ENCODE measurements at places on chromosomes 2 and 18.

DNA sequence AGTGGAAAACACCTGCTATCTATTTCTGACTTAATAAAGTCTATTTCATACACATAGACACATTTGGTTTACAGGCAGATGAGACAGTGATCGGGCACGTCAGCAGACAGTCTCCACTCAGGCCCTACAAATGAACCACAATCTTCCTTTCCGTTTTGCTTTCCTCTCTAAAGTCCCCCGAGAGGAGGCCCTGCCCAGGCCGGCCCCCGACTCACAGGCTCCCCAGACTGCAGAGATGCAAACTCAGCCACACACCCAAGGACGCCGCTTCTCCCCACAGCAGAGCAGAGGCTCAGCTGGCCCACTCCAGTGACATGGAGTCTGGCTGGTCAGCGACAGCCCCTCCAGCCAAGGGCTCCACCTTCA is 9.3 kb upstream of the MTERF4 start:
- DNase-seq, result no peak

DNA sequence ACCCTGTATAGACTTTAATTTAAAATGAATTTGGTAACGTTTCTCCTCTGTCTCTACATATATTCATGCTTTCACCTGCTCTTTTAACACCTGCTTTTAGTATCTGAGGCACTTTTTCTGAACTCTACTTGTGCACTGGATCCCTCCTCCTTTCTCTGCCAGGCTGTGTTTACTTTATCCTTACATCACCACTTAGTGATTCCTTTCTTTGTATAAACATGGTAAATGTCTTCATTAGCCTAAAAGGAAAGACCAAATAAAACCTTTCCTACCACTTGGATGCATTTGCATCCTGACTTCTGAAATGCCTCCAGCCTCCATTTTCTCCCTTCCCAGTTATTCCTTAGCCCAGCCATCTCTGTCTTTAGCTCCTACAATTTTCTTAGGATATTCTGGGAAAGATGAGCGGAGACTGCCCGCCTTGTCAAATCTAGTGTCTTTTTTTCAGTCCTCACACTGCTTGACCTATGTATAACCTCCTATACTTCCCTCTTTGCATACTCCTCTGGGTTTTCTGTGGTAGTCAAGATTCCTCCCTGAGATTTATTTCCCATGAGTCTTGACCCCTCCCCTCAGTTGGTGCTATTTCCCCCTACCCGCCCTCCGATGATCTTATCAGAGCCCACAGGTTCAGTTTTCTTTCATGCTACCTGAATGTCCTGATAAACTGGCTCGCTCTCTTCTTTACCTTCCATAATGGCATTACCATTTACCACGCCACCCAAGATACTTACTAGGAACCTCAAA is 44.8 kb downstream of the REL start:
- no peak for DNase-seq

DNA sequence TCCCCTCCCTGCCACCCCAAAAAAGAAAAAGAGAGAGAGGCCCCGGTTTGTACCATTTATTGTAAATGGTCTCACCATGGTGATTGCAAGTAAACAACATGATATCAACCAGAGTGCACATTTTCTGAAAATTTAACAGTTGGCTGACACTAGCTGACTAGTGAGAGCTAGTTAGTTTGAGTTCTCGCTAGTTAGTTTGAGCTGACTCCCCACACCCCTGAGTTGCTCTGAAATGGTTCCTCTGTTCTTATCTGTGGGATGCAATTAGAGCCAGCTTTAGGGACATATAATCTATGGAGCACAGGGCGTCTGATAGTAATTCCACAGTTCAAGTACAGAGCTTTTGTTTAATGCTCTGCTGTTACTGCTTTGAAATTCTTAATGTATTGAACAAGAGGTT is 13.1 kb downstream of the CASP10 start:
- no peak for DNase-seq

DNA sequence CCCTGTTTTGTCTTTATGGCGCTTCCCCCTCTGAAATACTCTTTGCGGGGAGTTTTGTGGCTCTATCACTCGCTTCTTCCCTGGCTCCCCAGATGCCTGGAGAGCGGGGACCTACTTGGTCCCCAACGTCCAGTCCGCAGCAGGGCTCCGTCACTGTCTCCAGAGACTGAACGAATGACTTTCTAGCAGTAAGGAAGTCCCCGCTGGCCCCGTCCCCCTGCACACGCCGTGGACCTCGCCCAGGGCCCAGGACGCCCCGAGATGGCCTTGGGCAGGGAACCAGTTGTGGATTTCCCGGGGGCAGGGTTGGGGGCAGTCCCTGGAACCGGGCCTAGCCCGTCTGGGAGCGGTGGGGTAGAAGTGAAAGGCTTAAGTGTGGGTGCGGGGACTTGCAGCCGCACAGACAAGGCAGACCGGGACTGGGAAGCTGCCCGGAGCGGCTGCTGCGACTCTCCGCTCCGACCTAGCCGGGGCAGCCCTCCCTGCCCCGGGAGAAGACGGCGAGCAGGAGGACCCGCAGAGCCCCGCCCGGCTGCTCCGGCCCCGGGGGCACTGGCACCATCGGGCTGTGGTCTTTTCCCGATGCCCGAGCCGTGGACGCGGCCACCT is 821 bp upstream of the EPHA4 start:
- DNase-seq, result peak; percentile 48

GRCh38 chr2:124264551-124265091 is 239.5 kb downstream of the CNTNAP5 start:
- DNase-seq, result no peak

DNA sequence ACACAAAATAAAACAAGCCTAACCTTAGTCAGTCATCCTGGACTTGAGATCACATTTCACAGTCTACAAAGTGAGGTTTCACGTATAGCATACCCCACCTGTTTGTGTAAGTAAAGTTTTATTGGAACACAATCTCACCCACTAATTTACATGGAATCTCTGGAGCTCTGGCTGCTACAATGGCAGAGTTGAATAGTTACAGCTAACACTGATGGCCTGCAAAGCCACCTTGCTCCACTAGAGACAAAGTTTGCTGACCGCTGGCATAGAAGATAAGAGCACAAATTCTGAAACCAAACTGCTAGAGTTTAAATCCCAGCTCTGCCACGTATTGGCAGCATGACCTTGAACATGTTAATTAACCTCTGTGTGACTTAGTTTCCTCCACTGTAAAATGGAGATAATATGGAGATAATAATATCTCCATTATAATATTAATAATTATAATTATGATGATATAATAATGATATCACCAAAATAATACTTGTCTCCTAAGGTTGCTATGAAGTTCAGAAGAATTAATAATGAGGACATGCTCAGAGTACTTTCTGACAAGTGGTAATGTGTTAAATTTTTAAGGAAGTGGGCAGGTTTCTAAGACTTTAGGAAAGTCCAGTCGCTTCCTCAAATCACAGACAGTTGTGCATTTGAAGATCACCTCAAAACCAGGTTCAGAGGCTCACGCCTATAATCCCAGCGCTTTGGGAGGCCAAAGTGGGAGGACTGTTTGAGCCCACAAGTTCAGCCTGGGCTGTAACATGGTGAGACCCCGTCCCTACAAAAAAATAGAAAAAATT is 204.6 kb downstream of the SH3RF3 start:
- DNase-seq, result no peak

GRCh38 chr18:52903857-52904256 is 563.9 kb downstream of the DCC start:
- no peak for DNase-seq

DNA sequence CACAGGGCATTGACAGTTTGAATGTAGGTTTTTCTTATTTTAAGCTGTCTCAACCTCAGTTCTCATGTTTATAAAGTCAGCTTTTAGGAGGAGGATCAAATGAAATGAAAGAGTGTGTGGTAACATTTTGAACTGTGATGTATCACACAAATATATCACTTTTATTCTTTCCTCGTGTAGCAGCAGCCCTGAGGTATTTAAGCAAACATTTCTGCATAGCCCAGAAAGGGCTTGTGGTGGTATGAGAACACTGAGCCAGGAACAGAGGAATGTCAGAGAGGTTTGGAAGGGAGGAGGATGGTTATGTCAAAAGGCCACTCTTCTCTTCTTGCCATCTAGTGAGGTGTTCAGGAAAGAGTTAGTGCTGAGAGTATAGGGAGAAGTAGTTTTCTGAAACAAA is 150.2 kb downstream of the PARD3B start:
- DNase-seq, result no peak

DNA sequence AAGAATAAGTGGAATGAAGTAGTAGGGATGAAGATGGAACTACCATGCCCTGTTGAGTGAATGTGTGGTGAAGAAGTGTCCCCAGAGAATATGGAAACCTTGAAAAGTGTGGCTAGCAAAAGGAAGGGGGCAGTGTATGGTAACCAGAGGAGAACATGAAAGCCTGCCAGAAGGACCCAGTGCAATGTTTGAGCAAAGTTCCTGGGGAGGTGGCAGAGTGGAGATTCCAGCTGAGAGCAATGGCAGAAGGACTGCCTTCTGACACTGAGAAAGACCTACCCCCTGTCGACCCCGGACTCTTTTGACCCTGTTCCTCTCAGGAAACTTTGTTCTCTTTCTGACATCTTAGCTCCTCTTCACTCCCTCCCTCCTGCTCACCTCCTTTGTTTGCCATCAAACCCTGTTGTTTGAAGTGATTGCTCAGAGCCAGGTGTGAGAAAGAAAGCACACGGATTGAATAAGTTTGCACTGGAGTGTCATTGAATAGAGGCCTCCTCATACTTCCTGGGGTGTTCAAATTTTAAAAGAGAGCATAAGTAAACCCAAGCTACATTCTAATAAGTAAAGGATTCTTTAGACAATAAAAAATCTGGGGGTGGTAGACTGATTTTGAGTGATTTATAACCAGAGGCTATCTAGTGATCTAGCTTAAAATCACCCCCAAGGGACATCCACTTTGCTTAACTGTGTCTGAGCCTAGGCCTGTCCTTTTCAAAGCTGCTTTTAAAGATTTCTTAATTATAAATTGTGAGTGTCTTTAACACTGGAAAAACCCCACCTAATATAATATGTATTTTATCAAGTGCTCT is 57.1 kb downstream of the TRIB2 start:
- no peak for DNase-seq

DNA sequence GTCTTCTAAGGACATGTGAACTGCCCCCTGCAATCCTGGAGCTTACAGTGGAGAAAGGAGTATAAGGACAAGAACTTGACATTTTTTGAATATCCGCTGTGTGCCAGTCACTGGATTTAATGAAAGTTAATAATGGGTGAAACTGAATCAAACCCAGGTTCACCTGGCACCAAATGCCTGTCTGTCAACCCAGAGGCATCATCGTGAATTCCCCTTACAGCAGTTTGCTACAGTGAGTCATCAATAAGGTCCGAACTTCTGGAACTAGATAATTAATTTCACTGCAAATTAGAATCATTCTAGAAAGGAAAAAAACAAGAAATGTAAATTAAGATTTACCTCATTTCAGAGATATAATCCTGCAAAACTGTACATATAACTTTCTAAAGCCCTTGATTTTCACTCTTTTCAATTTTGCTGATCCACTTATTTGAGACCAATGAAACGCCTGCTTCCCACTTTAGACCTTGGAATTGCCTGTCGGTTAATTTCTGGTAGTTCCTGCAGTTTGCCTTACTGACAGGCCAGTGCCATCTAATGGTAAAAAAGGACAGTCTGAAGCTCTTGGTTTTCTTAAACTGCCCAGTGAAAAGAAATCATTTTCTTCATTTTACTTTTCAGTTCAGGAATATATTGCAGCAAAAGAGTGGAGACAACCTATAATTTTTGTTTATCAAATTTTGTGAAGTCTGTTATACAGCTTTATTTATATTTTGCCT is 8.2 kb downstream of the DSG2 start:
- no peak for DNase-seq

DNA sequence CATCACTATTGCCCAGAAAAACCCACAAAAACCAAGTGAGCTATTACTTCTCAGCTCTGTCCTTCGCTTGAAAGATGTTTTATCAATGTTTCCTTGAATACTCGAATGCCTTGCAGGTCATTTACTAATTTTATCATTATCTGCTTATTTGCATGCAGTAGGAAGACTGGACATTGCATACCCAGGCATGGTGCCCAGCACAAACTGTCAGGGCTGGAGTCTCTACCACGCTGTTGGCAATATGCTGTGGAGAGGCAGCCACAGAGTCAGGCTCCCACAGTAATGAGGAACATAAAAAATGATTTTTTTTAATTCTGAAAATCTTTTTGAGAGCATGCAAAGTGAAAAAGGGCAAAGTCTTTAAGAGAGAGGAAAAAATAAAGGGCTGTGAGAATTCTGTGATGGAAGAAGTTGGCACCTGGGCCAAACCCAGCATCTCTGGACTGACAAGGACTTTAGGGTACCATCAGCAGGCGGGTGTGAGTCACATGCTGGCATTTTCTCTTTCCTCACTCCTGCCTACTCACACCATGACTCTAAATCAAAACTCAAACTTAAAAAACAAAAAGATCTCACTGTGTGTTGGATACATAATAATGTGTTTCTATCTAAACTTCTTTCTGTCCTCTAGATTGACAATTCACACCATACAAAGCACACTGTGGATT is 709.8 kb upstream of the FANCL start:
- no peak for DNase-seq

DNA sequence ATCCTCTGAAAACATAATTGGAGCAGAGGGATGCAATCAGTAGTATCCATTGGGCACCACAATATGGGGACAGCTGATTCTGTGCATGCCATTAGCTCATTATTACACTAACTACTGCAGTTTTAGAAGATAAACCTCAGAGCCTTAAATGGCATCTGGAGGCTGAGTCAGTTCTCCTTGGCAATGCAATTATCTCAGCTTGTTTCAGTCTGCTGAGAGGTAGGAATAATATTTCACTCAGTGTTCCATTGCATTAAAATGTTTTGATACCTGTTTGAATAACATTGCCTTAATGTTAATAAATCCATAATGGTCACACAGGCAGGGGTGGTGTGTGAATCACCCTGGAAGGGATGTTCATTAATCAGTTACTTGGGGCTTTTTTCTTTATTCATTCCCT is 309.6 kb downstream of the LRRTM1 start:
- no peak for DNase-seq

DNA sequence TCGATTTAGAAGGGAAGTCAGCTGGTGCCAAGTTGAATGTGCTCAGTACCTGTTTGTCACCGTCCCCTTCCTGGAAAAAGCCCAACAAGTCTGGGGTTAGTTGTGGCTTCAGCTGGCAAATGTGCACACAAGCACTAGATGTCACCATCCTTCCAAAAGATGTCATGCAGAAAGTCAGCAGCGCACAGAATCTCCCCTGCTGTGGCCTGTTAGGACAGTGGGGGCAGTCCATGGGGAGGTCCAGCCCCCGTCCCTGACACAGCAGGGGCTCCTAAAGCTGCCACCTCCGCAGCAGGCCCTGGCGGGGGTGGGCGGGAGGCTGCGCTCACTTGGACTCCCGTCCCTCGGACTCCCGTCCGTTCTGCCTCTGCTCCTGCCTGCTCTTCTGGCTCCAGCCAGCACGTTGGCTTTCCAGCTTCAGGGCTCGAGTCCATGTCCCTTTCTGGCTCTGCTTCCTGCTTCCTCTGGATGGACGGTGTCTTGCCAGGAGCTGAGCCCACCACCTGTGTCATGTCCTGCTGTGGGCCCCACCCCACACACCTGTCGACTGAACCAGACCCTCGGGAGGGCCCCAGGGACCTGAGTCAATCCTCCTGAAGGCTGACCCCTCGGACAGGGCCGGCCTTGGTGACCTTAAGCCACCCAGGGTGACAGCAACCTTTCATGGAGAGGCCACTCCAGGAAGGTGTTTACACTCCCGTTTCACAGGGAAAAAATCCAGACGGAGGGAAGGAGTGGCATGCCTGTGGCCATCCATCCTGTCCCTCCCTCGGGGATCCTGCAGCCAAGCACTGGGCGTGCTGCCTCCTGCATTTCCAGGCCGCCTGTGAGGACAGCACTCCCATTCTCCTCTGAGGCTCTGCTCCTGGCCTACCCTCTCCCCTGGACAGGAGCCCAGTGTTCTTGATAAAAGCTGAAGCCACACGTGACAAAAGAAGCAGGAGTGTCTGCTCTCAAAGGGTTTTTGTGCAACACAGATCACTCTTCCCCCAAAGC is 8.5 kb downstream of the RAB17 start:
- DNase-seq, result peak; percentile 56

- no peak for DNase-seq
Measured at GRCh38 chr18:13725566-13726231, 659 bp downstream of the FAM210A start.

Data from 8988T (cell line).